Activated T-cell treated with anti-CD3 and anti-CD28 coated beads for 24 hours (primary cell): ENCODE measurements at places on chromosomes 13 and 19.
A peak's percentile ranks its signal among the peaks of the same experiment; 100 is the strongest.

DNA sequence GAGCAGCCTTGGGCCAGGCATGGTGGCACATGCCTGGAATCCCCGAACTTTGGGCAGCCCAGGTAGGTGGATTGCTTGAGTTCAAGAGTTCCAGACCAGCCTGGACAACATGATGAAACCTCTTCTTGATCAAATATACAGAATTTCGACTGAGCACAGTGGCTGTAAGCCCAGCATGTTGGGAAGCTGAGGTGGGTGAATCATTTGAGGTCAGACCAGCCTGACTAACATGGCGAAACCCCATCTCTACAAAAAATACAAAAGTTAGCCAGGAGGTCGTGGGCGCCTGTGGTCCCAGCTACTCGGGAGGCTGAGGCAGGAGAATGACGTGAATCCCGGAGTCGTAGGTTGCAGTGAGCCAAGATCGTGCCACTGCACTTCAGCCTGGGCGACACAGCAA is 8.0 kb upstream of the NLRP7 start:
- no peak for DNase-seq

DNA sequence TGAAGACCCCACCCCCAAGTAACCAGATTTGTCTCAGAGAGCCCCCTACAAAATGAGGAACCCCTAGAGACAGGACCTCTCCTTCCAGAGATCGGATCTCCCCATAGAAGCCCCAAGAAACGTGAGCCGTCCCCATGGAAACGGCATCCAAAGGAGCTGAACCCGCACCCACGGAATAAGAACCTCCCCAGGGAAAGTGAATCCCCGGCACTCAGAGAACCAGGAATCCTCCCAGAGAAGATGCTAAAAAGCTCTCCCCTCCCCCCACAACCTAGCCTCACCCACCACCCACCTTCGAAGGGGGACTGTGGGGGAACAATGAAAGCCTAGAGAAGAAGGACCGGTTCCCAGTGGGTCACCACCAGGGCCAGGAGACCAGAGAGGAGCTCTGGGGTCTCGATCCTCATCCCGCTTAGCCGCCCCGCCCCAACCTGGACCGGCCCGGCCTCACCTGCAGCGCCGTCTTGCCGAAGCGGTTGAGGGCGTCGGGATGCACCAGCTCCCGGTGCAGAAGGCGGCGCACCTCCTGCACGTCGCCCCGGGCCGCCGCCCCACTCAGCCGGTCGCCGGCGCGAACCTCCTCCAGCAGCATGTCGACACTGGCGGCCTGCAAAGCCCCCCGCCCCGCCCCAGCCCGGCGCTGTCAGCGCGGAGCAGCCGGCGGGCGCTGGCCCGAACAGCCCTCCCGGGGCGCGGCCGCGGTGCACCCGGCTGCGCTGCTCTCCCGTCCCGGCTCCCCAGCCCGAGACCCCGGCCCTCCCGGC is 535 bp downstream of the CDKN2D start:
- peak; percentile 37 for DNase-seq

- no peak for DNase-seq
Measured at GRCh38 chr13:31174018-31174417, 12.3 kb upstream of the HSPH1 start.

DNA sequence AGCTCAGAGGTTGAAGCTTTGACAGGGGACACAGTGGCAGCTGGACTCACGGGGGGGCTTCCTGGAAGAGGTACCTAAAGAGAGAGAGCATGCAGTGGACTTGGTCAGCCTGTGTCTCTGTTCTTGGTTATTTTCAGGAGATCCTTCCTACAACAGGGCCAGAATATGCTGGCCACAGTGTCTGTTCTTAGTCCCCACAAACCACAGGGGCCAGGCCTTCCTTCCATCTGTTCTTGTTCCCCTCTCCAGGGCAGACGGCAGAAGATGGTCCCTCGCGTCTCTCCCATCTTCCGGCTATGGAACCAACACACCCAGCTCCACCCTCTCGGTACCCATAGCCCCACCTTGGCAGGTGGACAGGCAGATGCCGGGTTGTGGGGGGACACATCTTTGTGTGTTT is 24.8 kb downstream of the MAST3 start:
- DNase-seq, result no peak

- no peak for DNase-seq
Measured at GRCh38 chr13:113364901-113365582, 1.1 kb upstream of the GRTP1 start.

- DNase-seq, result no peak
Measured at GRCh38 chr13:50257646-50258045, 242.4 kb downstream of the KCNRG start.

DNA sequence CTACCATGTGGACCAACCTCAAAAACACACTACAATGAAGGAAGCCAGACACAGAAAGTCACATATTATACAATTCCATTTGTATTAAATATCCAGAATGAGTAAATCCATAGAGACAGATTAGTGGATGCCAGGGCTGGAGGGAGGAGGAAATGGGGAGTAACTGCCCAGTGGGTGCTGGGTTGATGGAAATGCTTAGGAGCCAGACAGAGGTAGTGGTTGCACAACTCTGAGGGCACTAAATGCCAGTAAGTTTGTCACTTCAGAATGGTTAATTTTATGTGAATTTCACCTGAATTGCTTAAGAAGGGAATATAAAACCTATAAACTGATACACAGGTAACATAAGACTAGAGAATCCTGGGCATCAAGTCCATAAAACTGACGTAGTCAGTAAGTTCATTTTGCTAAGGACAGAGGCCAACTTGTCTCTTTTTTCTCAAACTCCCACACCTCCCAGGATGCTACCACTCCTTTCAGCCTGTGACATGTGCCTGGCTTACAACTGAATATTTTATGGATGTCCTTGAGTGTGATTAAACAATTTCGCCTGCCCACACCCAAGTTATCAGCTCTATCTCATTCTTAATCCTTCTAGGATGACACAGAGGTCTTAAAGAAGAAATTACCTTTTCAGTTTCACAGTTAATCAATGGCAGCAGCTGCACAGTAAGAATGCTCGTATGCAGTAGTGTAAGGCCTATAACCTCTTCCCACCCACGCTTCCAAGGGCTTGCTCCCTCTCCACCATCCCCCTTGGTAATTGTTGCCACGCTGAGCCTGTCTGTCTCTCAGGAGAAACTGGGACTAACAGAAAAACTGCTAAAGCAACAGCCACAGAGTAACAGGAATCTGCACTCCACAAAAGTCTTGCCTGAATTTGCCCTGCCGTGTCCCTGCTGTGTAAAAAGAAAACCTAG is 5.9 kb upstream of the MLNR start:
- no peak for DNase-seq

GRCh38 chr13:28753208-28753892 is 34.6 kb upstream of the SLC46A3 start:
- DNase-seq, result no peak

DNA sequence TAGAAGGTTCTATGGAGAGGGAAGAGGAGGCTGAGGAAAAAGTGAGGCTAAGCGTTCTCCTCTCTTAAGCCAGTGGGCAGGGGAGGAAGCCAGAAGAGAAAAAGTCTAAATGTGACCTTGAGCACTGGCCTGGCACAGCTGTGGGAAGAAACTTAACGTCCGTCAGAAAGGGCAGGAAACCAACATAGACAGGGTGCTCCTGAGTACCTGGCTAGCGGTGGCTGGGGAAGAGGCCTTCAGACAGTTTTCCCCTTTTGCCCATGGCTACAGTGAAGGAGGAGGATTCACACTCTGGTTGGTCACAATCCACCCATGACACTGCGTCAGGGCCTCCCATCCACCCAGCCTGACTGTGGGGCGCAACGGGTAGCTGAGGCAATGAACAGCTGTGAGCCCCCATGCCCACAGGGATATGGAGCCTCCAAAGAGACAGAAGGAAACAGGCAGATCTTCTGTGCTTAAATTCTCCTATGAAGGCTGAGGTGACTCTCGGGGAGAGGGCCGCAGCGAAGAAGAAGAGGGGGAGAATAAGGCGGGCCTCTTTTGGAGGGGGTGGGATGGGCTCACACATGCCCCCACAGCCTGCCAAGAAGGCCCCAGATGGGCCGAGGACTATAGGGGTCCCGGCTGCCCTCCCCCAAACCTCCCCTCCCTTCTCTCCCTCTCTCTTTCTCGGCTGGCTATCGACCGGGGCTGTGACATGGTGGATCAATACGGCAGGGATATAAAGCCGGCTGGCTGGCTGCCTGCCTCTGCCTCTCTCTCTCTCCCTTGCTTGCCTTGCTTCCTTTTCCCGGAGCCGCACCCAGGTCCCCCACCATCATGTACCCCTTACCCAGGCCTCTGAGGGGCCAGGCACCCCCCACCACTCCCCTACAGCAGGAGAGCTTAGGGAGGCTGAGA is 19.8 kb upstream of the POU2F2 start:
- DNase-seq, result no peak

DNA sequence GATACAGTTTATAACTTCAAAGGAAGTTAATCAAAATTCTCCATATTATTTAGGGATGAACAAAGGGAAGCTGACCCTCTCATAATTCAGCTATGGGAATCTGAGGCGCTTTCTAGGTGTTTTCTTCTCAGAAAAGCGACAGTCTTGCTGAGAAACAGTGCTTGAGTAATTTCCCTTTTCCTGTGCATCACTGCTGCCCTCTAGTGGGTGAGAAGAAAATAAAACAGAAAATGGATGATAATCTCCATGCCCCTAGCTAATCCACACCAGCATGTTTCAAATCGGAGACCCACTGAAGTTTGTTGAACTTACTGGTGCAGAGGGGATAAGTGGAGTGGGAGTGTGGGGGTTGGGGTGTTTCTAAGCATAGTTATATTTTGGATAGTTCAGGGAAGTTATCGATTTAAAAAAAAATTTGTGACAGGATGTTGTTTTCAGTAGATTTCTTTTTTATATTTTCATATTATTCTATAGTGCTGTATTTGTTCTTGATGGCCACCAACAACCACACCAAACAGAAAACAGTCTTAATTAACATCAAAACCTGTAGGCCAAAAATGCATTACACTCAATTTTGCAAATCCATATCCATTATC is 21.4 kb downstream of the LCP1 start:
- DNase-seq, result no peak

DNA sequence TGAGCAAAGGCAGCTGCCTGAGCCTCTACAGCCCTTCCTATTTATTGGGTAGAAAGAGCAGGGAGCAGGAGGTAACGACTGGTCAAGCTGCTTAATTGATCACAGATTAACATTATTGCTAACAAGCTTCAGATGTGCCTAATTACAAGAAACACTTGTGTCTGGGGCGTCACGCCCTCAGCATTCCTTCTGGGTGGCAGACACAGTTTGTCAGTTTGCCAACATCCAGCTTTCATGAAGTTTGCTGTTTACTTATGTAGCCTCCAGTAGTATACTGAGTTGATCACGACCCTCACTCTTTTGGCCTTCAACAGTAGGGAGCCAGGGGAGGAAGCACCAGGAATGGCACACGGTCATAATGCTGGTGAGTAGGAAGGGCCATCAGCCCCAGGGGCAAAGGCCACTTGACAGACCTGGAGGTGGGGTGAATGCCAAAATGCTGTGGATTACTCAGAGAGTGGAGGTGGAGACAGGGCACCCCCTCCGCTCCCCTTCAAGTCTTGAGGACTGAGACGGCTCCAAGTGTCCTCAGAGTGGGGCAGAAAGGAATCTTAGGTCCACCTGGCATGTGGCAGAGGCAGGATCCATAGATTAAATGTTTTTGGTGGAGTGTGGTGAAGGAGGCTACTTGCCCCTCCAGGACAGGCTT is 34.9 kb upstream of the PSPC1 start:
- no peak for DNase-seq

DNA sequence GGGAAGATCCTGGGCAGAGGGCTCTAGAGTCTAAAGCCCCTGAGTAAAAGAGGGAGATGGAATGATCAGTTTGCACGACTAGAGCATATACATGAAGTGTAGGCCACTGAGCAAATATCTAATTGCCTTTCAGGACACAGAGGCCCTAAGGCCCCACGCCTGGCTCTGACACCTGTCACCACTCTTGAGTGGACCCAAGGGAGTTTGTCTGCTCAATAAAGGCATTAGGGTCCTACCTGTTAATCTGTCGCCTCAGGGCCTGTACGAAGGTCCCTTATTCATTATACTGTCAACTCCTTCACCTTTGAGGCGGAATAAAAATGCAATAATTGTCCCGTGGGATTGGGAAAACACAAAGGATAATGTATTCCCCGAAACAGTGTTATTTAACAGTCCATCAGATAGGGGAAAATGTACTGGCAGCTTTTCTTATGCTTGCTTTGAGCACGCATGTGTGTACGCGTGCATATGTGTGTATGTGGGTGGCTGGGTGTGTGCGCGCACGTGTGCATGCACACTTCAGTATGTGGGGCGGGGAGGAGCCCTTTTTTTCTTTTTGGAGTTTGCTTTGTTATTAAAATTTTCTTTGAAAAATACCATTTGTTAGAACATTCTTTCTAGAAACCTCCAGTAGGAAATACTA is 161.8 kb upstream of the SERP2 start:
- DNase-seq, result no peak

- no peak for DNase-seq
Measured at GRCh38 chr19:926589-927350, 935 bp downstream of the ARID3A start.

- no peak for DNase-seq
Measured at GRCh38 chr13:101576455-101576854, 124.0 kb downstream of the ITGBL1 start.

DNA sequence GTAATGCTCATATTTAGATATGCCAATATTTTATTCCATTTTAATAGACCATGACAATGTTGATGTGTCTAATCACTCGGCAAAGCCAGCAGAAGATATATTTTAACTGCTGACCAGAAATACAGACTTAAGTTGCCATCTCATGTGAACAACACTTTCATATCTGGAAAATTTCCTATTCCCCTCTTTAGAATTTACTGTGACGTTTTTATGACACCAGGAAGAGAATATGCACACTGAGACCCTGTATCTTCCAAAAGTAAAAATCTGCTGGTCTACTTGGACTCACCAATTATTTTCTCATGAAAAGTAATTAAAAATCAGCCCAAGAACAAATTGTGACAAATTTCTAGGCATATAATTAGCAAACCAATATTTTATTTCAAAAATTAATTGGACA is 2.1 kb downstream of the PROSER1 start:
- no peak for DNase-seq

DNA sequence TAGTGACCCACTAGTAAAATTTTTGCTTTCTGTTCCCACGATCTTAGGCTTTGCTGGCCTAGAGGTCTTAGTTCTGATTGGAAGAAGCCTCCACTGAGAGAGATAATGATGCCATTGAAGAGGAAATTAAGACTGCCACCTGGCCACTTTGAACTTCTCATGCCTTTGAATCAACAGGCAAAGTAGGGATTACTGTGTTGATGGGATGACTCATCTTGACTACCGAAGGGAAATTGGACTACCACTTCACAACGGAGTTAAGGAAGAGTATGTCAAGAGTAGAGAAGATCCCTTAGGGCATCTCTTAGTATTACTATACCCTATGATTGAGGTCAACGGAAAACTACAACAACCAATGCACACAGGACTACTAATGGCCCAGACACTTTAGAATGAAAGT is 12.7 kb upstream of the FREM2 start:
- no peak for DNase-seq

- DNase-seq, result peak; percentile 57
Measured at GRCh38 chr19:16566161-16566560, 6.1 kb downstream of the SLC35E1 start.

DNA sequence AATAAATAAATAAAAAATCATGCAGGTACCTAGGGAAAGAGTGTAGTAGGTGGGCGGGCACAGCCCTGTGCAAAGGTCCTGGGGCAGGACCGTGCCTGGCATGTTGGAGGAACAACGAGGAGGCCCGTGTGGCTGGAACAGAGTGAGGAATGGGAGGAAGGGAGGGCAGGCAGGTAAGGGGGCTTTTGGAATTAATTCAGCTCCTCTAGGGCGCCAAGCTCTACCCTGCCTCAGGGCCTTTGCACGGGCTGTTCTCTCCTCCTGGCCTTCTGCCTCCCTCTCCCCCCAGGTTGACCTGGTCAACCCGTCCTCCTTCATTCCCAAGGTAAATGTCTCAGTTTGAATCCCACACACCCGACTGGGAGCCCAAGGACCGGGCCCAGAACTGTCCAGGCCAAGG is 31.1 kb upstream of the SEMA6B start:
- DNase-seq, result no peak
